HCEC 1CT (cell line): ENCODE measurements at places on chromosomes 6 and 20.

DNA sequence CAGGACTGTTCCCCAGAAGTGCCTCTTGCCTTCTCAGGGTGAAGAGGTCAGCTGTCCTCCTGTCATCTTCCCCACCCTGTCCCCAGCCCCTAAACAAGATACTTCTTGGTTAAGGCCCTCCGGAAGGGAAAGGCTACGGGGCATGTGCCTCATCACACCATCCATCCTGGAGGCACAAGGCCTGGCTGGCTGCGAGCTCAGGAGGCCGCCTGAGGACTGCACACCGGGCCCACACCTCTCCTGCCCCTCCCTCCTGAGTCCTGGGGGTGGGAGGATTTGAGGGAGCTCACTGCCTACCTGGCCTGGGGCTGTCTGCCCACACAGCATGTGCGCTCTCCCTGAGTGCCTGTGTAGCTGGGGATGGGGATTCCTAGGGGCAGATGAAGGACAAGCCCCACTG, 9.8 kb downstream of the PI16 start:
- no peak for DNase-seq

DNA sequence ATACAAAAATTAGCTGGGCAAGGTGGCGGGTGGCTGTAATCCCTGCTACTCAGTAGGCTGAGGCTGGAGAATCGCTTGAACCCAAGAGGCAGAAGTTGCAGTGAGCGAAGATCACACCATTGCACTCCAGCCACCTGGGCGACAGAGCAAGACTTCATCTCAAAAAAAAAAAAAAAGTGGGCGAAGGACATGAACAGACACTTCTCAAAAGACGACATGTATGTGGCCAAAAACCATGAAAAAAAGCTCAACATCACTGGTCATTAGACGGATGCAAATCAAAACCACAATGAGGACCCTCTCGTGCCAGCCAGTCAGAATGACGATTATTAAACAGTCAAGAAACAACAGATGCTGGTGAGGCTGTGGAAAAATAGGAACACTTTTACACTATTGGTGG, 344.9 kb upstream of the JARID2 start:
- no peak for DNase-seq

DNA sequence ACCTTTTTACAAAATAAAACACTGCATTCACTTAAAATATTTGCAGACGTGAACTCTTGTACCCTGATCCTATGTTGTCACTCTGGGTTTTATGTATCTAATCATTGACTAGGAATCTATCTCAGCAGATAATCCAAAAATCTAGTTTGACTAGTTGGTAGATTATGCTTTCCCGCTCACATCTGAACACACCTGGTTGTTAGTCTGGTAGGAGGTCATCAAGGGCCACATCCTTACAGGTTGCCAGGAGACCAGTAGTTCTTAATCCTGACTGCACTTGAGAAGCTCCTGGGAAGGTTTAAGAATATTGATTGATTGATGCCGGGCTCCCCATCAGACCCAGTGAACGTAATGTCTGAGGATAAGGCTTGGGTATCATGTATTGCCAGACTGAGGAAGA, 104.4 kb downstream of the MTHFD1L start:
- no peak for DNase-seq

- DNase-seq: no peak
Measured at GRCh38 chr20:26295006-26295405, 598.4 kb upstream of the ZNF337 start.

GRCh38 chr6:21227486-21227885, 366.1 kb upstream of the SOX4 start:
- DNase-seq: peak; percentile 65

- DNase-seq: no peak
Measured at GRCh38 chr20:24990810-24991252, 1.7 kb downstream of the APMAP start.

- no peak for DNase-seq
Measured at GRCh38 chr6:897528-898207, 204.7 kb upstream of the EXOC2 start.

DNA sequence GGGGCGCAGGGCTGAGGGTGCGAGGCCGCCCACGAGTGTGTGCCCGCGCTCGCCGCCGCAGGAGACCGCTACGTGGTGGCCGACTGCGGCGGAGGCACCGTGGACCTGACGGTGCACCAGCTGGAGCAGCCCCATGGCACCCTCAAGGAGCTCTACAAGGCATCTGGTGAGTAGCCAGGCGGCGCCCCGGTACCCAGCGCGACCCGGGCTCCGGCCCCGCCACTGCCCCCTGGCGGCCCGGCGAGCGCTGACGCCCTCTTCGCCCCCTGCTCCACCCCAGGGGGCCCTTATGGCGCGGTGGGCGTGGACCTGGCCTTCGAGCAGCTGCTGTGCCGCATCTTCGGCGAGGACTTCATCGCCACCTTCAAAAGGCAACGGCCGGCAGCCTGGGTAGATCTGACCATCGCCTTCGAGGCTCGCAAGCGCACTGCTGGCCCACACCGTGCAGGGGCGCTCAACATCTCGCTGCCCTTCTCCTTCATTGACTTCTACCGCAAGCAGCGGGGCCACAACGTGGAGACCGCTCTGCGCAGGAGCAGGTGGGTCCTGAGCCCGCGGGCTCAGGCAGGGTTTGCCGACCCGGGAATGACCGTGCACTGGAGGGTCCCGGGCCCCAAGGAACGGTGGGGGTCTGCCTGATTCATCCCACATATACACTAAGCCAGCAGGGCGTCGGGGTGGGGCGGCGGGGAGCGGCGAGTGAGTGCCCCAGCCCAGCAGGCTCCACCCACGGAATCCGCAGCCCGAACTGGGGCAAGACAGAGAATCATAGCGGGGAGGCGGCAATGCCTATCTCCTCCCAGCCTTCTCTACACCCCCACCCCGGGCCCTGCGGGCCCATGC, 17.4 kb downstream of the HSPA12B start:
- no peak for DNase-seq

- no peak for DNase-seq
Measured at GRCh38 chr6:128070406-128070805, 169.5 kb upstream of the THEMIS start.

- DNase-seq: no peak
Measured at GRCh38 chr6:95587989-95588388, 10.7 kb downstream of the MANEA start.

GRCh38 chr6:162543221-162543620, 184.3 kb downstream of the PRKN start:
- no peak for DNase-seq

GRCh38 chr20:33434434-33434833, 9.1 kb downstream of the SNTA1 start:
- no peak for DNase-seq

DNA sequence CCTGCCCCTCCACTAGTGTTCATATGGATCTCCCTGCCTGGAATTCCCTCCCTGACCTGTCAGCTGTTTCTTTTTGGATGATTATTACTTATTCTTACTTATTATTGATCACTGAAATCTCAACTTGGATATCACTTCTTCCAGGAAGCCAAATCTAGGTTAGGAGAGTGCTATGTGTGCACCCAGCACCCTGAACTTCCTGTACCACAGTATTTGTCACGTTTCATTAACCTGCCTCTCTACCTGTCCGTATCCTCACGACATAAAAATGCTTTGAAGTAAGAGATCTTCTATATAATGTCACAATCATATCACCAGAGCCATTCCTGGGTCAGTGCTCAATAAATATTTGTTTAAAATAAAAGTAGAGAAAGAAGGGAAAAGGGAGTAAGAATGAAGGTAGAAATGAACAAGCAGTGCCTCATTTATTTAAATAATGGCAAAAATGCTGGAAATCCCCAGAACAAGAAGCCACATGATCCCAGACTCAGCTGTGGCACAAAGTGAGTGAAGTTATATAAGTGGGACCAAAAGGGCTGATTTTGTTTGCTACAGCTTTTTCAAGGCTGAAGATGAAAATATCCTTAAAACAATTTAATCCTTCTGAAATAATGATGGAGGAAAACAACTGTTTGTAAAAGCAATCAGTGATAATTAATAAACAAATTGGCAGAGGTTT, 88.0 kb upstream of the MANEA start:
- no peak for DNase-seq

GRCh38 chr6:38021571-38021970, 202.0 kb downstream of the ZFAND3 start:
- no peak for DNase-seq
